ENCODE measurements at places on chromosomes 6 and 20. TPM values are rescaled to one million over a fixed set of nuclear protein-coding genes. Genes with fewer than 3 reads are reported as not detected.

Gene RPS6KA2
- 8.7 TPM for polyA plus RNA-seq

DNA sequence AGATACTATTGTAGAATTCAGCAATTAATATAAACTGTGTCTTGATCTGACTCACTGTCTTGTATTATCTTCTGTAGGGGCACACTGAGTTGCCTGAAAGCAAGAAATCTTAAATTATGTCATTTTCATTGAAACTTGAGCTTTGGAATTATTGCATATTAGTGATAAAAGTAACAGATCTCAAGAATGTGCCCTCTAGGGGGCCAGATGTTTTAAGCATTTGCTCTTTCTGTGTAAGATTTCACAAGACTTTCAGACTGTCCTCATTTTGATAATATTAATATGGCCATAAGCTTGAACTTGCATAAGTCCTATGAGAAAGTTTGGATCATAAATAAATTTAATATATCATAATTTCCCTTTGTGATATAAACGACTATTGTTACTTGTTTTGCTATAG lies 55.5 kb upstream of the MYO6 start:
- no peak for DNase-seq

- no peak for DNase-seq
Measured at GRCh38 chr6:150091476-150091875, 22.6 kb upstream of the ULBP3 start.

GRCh38 chr6:13303668-13304017 lies 24.7 kb downstream of the TBC1D7 start:
- peak; percentile 88 for DNase-seq

- DNase-seq: no peak
Measured at GRCh38 chr6:80872199-80872950, 765.9 kb downstream of the BCKDHB start.

Gene GLP1R
- not detected for polyA plus RNA-seq

Gene SIRPA
- polyA plus RNA-seq: 9.8 TPM

Gene MRAP2
- 3.5 TPM for polyA plus RNA-seq

GRCh38 chr6:119612911-119613381 lies 263.4 kb upstream of the MAN1A1 start:
- no peak for DNase-seq

Gene CLDN20
- not detected for polyA plus RNA-seq

Gene DZANK1
- 2.2 TPM for polyA plus RNA-seq
